HepG2 (cell line): ENCODE measurements at places on chromosomes 11 and 22.

GRCh38 chr11:12223771-12224536 lies 113.6 kb downstream of the MICAL2 start:
- no peak for DNase-seq

DNA sequence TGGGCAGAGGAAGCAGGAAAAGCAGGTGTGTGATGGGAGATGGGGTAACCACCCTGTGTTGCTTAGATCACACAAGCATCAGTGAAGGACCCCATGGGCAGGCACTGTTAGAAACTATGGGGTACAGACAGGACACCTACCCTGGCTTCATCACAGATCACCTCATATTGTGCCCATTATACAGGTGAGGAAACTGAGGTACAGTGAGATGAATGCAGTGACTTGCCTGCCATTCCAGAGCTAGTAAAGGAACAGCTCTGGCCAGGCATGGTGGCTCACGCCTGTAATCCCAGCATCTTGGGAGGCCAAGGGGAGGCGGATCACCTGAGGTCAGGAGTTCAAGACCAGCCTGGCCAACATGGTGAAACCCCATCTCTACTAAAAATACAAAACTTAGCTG lies 5.9 kb upstream of the MARK2 start:
- no peak for DNase-seq

DNA sequence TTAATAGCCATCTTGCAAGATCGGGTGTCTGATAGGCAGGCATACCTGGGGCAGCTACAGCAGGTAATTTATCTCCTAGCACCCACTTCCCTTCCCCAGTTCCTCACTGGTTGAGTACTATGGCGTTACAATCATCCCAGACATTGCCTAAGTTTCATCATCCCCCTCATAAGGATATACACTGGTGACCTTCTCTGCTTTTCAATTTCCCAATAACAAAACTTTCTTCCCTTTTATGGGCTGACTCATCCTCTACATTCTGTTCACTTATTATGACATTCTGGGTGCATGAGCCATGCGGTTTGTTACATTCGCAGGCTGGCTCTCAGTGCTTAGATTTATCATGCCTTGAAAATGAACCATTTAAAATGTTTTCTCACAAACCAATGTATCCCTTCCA lies 5.0 kb upstream of the MRPL11 start:
- no peak for DNase-seq

DNA sequence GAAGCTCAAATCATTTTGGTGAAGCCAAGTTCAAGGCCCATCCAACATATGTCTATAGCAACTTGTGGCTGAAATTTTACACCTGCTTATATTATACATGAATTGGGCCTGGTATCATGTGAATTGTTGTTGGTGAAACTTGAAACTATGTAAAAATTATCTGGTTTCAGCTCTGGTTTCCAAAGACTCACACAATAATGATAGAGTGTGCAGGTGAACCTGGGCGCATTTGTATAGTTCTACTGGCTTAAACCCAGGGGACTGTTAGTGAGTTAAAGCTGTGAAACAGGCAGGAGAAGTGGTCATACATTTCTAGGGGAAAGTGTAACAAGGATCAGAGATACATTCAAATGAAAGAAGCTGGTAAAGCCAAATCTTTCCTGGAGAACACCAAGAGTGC lies 627.3 kb downstream of the METTL15 start:
- no peak for DNase-seq

DNA sequence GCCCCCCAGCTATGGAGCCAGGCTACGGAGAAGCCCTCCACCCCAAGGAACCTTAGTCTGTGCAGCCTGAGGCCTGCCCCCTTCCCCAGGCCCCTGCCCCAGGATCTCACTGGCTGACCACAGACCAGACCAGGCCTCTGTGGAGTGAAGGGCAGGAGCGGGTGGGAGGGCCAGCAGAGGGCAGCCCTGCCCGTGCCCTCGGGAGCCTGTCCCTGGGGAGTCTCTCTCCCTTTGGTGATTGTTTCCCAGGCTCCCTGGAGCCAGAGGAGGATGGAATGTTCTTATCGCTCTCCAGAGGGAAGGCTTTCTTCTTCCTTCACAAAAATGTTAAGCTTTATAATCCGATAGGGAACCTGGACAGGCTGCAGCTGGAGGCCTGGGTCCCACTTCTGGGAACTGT lies 455.3 kb downstream of the SOX6 start:
- peak; percentile 16 for DNase-seq

DNA sequence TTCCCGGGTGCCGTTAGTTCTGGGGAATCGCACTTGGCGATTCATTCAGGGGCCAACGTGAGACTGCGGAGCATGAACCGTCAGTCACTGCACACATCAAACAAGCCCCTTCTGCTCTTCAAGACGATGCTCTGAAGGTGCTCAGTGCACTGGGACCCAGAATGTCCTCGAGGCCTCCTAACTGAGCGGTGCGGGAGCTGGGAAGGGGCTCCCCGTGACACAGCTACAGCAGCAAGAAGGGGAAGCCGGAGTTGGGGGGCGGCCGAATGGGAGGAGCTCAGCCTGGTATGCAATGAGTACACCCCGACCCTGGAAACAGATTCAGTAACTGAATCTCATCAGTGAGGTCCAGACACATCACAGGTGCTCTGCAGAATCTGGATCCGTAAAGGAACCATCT lies 150.8 kb downstream of the SHANK2 start:
- DNase-seq = no peak

DNA sequence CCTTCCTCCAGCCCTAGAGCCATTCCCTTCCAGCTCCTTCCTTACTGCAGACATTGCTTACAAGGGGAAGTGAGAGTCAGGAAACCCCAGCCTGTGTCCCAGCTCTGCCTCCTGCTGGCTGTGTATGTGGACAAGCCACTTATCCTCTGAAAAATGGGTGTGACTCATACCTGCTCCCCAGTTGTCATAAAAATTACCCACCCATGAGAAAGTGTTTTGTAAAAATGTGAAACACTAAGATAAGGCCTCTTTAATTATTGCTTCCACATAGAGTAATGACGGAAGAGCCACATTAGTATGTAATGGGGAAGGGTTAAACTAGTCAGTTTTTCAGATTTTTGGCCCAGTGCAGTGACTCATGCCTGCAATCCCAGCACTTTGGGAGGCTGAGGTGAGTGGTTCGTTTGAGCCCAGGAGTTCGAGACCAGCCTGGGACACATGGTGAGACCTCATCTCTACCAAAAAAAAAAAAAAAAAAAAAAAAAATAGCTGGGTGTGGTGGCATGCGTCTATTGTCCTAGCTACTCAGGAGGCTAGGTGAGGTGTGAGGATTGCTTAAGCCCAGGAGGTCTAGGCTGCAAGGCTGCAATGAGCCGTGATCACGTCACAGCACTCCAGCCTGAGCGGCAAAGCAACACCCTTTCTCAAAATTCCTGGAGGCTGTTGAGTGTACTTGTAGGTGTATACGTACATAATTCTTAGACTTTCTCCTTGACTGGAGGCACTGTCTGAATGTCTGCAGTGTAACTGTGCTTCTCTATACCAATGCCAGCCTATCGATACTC lies 84.9 kb downstream of the CTTN start:
- no peak for DNase-seq

DNA sequence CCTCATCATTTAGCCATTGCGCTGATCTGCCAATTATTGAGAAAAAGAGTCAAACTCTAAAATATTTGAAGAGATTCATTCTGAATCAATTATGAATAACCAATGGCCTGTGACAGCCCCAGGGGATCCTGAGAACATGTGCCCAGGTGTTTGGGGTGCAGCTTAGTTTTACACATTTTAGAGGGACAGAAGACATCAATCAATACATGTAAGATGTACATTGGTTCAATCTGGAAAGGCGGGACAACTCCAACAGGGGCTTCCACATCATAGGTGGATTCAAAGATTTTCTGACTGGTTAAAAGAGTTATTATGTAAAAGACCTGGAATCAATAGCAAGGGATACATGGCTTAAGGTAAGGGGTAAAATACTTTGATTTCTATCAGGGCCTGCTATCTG lies 4.9 kb upstream of the MRGPRE start:
- no peak for DNase-seq

GRCh38 chr11:110737593-110737992 lies 25.4 kb upstream of the ARHGAP20 start:
- no peak for DNase-seq

- no peak for DNase-seq
Observed at GRCh38 chr22:27616033-27616432, 185.5 kb downstream of the MN1 start.

GRCh38 chr22:50252082-50253045 lies 1.3 kb upstream of the HDAC10 start:
- DNase-seq = peak; percentile 39

DNA sequence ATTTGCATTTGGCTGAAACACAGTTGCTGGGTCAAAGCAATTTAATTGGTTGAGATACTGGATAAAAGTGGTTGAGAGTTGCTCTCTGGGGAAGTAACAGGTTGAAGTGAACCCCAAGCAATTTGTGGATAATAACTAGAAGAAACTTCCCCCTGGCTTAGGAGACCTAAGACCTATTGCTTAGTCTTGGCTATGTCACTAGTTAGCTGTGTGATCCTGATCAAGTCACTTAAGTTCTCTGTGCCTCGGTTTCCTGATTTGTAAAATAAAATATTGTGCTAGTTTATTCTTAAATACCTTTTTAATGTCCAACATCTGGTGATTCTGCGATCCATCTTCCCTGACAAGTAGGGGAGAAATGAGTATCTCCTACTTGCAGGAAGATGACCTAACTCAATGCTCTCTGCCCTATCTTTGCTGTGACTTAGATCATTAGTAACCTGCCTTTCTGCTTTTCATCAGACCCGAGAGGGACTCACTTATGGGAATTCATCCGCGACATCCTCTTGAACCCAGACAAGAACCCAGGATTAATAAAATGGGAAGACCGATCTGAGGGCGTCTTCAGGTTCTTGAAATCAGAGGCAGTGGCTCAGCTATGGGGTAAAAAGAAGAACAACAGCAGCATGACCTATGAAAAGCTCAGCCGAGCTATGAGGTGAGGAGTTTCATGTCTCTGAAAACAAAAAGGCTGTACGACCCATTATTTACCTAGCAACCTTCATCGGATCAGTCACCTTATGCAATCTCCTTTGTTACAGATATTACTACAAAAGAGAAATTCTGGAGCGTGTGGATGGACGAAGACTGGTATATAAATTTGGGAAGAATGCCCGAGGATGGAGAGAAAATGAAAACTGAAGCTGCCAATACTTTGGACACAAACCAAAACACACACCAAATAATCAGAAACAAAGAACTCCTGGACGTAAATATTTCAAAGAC lies 37.5 kb downstream of the EHF start:
- DNase-seq = no peak

GRCh38 chr11:124623861-124624525 lies 1.3 kb downstream of the TBRG1 start:
- DNase-seq = no peak

DNA sequence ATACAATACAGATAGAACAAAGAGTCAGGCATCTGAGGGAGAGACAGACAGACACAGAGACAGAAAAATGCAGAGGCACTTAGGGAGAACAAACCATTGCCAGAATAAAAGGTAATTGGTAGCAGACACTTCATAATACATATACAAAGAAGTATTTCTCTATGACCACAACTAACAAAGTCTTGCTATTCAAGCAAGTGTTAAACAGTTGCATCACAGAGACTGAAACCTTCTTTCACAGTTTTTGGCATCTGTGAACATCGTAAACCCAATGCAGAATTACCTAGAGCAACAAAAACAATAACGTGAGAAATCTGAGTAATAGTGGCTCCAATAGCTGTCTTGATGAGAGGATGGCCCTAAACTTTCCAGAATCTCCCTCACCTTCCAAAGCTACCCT lies 116.4 kb downstream of the BLID start:
- no peak for DNase-seq

DNA sequence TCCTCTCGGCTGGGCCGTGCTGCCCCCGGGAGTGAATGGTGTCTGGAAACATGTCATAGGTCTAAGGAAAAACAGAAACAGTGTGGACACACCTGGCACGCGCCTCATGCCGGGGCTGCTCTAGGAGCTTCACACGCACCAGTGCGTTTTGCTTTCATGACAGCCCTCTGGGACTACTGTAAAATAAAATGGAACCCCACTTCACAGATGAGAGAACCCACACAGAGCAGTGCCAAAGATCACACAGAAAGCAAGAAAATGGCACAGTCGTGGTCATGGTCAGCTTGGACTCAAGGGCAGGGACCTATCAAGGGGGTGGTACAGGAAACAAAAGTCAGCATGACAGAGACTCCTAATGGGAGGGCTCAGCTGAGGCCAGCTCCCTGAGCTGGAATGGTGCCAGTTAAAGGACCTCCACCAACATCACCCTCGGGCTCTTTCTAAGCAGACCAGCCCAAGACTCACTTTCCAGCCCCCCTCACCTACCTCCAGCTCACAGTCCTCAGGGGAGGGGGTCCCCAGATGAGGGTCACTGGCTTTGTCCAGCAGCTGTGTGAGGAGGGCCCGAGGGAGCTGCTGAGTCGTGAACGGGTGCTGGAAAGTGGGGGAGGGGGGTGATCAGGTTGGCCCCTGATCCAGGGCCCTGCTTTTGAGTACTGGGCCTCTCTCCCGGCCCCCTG lies 3.3 kb downstream of the MAP4K2 start:
- peak; percentile 60 for DNase-seq

- DNase-seq = no peak
Observed at GRCh38 chr11:120168108-120168959, 30.4 kb upstream of the TRIM29 start.

DNA sequence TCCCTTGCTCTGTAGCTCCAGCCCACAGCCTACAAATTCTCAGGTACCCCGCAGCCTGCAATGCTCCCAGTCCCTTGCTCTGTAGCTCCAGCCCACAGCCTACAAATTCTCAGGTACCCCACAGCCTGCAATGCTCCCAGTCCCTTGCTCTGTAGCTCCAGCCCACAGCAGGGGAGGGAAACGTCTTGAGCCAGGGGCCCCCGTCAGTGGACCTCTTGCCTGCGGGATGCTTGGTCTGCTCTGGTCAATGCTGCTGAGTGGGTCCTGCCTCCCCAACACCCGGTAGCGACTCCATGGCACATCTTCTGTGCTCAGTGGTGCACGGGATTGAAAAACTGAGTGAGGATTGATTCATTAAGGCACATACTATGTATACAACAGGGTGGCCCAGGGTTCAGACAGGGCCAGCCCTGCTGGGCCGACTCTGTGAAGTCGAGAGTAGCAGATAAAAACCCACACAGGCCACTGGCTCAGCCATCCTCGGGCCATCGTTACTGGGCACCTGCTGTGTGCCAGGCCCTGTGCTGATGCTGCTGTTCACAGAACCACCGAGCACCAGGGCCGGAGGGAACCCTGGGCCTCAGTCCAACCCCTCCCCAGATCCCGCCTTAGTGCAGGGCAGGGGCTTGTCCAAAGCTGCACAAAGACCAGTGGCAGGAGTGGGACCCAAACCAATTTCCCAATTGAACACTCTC lies 69.7 kb downstream of the MYO7A start:
- DNase-seq = no peak

DNA sequence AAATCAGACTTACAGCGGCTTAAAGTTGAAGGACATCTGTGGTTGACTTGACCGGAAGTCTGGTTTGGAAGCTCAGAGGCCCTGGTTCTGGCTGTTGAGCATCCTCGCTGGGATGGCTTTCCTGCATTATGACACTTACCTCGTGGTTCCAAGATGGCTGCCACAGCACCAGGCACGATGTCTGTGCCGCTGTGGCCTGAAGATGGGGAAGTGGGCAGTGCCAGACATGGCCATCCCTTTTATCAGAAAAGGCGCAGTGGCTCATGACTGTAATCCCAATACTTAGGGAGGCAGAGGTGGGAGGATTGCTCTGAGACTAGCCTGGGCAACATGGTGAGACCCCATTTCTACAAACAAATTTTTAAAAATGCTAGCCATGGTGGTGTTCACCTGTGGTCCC lies 40.5 kb downstream of the CD82 start:
- no peak for DNase-seq

GRCh38 chr11:65492637-65493366 lies 6.0 kb upstream of the MALAT1 start:
- no peak for DNase-seq

GRCh38 chr11:118174006-118174567 lies 2.4 kb downstream of the SCN2B start:
- DNase-seq = no peak

- DNase-seq = no peak
Observed at GRCh38 chr22:19801340-19802000, 40.9 kb downstream of the TBX1 start.
